ENCODE measurements at places on chromosomes 2 and 18.

DNA sequence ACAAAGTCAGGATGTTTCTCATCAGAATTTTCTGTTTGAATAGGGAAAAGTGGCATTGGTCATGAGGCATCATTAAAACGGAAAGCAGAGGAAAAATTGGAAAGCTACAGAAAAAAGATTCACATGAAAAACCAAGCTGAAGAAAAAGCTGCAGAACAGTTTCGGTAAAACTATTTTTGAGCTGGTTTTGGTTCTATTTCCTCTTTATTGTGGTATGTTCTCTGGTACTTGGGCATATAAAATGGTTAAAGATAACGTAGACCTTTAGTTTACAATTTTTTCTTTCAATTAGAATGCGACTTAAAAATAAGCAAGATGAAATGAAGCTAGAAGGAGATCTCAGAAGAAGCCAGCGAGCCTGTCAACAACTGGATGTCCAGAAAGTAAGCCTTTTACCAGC lies 7.6 kb downstream of the GPATCH11 start:
- no peak overlapping the region for H3K27ac ChIP-seq
- H3K27me3 ChIP-seq = peaks cover 1% of the 10 kb centered on the region
- peaks cover 19% of the 10 kb centered on the region for H3K36me3 ChIP-seq
- H3K4me1 ChIP-seq = no peaks in the 10 kb centered on the region

DNA sequence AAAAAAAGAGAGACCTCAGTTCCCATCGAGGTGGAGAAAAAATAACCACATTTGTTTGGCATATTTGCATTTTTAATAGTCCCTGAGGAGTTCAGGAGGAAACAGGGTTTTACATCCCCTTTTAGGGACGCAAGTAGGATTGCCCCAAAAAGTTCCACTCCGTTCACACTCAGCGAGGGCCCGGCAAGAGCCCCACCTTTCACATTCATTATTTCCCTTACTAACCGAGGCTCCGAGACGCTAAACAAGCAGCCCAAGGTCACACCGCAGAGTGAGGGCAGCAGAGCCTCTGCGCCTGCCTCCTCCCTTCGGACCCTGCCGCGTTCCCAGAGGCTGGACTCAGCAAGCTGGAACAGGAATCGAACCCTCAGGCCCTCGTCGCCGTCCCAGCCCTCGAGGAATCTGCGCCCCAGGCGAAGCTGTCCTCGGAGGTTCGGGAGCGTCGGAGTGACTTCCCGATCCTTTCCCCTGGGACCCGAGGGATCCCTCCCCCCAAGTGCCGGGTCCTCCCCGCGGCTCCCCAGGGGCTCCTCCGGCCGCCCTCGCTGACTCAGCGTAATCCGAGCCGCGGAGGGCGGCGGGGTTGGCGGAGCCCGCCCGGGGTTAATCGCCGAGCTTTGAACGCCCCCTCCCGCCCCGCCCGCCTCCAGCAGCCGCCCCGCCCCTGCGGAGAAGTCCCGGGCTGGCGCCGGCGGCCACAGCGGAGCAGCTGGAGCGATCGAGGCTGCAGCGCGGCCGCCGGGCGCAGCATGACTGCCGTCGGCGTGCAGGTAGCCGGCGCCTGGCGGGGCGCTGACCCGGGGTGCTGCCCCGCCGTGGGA lies at the start of gene TMEM37:
TMEM37 (plus strand) TSS at position 700 of the 821 bp plus-strand sequence; CDS start at position 750, 50 bp downstream.
- peak within 1 kb of the TSS; percentile 84 for H3K27ac ChIP-seq
- peak; percentile 75 for DNase-seq
- H3K36me3 ChIP-seq = peaks cover 11% of the 10 kb centered on the region
- H3K27me3 ChIP-seq = peaks cover 17% of the 10 kb centered on the region
- H3K4me1 ChIP-seq = peaks cover 63% of the 10 kb centered on the region
- H3K4me3 ChIP-seq = peak within 1 kb of the TSS; percentile 90

DNA sequence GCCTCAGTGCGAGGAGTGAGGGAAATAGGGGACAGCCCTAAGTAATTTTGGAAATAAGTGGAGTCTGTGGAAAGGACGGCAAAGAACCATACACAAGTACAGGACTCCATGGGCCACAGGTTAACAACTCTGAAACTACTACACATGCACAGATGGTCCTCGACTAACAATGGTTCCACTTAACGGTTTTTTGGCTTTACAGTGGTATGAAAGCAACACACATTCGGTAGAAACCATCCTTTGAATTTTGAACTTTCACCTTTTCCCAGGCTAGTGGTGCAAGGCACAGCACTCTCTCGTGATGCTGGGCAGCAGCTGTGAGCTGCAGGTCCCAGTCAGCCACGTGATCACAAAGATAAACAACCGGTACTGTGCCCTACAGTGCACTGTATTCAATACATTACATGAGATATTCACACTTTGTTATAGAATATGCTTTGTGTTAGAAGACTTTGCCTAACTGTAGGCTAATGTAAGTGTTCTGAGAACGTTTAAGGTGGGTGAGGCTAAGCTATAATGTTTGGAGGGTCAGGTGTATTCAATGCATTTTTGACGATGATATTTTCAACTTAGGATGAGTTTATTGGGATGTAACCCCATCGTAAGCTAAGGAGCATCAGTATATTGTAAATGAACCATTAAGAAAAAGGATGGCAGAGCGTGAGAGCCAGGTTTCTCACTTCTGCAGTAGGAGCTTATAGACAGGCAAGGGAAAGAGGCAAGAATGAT lies 44.6 kb downstream of the TBC1D8 start:
- no peak for DNase-seq
- H3K4me3 ChIP-seq = no peak overlapping the region
- H3K4me1 ChIP-seq = peaks cover 29% of the 10 kb centered on the region
- no peak overlapping the region for H3K27ac ChIP-seq

DNA sequence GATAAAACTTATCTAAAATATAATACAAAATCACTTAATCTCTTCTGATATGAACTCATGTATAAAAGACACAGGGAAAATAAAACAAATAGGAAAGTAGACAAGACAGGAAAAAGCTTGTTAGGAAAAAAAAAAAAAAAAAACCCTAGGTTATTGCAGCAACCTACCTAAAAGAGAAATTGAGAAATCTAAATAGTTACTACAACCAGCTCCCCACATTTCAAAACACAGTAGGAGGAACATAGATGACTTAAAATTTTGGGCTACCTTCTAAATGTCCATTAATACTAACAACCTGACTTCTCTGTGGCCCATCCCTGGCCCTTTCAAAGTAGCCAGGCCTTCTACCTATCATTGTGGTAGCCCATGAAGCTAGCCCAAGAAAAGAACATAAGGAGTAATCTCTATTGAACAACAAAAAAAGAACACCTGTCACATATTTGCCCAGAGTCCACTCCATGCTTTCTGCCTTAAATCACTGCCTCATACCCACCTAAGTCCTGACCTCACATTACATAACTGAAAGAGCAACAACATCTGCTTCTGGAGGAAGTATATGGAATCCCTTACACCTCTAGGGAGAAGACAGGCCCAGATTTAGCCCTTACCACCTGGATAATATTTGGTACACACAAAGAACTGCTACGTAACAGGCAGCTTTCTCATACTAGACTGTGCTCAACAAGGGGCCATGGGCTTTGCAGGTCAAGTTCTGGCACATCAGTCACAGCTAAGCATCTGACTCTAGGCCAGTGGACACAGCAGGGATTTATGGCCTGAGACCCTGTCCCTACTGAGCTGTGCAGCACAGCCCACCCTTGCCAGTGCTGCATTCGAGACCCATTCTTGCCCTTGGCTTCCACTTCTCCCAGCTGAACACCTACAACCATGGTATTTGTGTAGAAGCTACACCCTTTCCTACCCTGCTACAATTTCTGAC lies 8.5 kb downstream of the SUCLG1 start:
- peaks cover 5% of the 10 kb centered on the region for H3K36me3 ChIP-seq
- H3K27me3 ChIP-seq = no peaks in the 10 kb centered on the region
- H3K4me3 ChIP-seq = no peak overlapping the region
- peak overlapping the region; percentile 81 for H3K27ac ChIP-seq

DNA sequence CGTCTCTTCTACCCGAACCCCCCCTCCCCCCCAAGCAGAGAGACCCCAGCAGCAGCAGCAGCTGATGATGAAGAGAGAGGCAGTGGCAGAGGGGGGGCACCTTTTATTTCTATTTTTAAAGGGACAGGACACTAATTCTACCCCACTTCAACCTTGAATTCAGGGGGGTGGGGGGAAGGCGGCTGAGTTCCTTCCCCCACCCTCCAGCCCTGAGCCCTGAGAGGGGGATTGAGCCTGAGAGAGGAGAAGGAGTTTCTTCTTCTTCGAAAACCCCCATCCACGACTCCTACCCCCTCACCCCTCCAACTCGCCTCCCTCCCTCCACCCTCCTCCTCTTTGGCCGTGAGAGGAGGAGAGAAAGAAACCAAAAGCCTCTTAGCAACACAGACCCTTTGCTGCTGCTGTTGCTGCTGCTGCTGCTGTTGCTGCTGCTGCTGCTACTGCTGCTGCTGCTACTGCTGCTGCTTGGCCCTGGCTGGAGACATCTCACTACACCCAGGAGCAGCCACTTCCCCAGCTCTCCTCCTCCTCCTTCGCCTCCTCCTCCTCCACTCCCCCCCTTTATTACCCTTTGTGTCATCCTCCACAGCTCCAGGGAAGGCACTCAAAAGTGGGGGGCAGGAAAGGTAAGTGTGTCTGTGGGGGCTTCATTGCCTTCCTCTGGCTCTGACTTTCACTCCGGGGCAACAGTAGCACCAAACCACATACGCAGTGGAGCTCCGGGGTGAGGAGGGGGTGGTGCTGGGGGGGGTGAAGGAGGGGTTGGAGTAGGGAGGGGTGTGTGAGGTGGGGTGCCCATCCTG lies at the start of gene MBD5:
MBD5 (plus strand) TSS at position 33 of the 803 bp plus-strand sequence.
- no peaks in the 10 kb centered on the region for H3K36me3 ChIP-seq
- peak within 1 kb of the TSS; percentile 95 for H3K27ac ChIP-seq
- H3K4me3 ChIP-seq = peak within 1 kb of the TSS; percentile 100
- H3K4me1 ChIP-seq = peaks cover 37% of the 10 kb centered on the region
- DNase-seq = peak; percentile 46

DNA sequence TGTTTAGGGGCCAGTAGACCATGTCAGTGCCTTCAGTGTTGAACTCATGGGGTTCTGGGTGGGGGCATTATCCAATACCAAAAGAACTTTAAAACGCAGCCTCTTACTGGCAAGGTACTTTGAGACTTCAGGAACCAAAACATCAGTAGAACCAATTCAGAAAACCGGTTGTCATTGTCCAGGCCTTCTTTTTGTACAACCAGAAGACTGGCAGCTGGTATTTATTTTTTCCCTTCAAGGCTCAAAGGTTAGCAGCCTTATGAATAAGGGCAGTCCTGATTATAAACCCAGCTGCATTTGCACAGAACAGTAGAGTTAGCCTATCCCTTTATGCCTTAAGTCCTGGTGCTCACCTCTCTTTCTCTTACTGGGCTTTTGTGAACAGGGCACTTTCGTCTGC lies 113.8 kb upstream of the EML6 start:
- peaks cover 46% of the 10 kb centered on the region for H3K27me3 ChIP-seq
- H3K4me3 ChIP-seq = peak overlapping the region; percentile 66
- peaks cover 59% of the 10 kb centered on the region for H3K36me3 ChIP-seq
- DNase-seq = no peak

GRCh38 chr2:126822921-126823320 lies 75.8 kb upstream of the TEX51 start:
- peaks cover 3% of the 10 kb centered on the region for H3K4me1 ChIP-seq
- H3K27me3 ChIP-seq = no peaks in the 10 kb centered on the region
- H3K4me3 ChIP-seq = no peak overlapping the region
- no peaks in the 10 kb centered on the region for H3K36me3 ChIP-seq
- no peak for DNase-seq

DNA sequence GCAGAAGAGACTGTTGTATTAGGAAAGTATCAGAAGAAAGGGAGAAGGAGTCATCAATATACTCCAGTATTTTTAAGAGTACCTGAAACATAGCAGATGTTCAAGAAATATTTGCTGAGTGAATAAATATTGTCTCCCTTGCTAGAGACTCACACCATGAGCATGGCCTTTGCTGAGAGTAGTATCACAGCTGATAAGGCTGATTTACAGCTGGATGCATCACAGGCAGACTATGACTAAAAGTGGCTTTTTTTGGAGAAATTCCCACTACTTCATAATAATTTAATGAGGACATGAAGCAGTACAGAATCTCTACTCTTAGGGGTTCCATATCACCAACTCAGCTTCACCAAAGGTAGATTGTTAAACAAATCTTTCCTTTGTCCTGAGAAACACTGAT lies 373.3 kb downstream of the RBM43 start:
- DNase-seq = no peak
- H3K4me3 ChIP-seq = no peak overlapping the region
- H3K27ac ChIP-seq = no peak overlapping the region

- no peaks in the 10 kb centered on the region for H3K27me3 ChIP-seq
- DNase-seq = no peak
- no peak overlapping the region for H3K27ac ChIP-seq
- no peak overlapping the region for H3K4me3 ChIP-seq
- no peaks in the 10 kb centered on the region for H3K36me3 ChIP-seq
- H3K4me1 ChIP-seq = no peaks in the 10 kb centered on the region
Observed at GRCh38 chr18:61784834-61785233, 108.0 kb downstream of the RNF152 start.

DNA sequence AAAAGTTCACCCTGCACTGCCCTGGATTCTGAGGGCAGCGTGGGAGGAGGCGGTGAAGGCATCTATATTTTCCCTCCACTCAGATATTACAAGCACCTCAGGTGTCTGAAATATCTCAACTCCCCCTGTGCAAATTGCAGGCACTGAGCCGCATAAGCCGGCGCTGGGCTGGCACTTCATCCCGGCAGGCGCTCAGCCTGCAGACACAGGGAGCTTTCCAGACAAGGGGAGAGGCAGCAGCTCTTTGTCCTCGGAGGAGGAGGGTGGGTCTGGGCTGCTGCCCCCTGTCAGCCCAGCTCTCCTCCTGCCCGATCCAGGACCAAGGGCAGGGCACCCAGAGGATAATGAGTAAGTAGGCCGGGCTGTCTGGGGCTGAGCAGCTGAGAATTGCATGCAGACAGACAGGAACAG lies 189.3 kb upstream of the MYT1L start:
- no peaks in the 10 kb centered on the region for H3K36me3 ChIP-seq
- H3K27me3 ChIP-seq = peaks cover 3% of the 10 kb centered on the region
- no peak for DNase-seq
- H3K4me3 ChIP-seq = no peak overlapping the region

DNA sequence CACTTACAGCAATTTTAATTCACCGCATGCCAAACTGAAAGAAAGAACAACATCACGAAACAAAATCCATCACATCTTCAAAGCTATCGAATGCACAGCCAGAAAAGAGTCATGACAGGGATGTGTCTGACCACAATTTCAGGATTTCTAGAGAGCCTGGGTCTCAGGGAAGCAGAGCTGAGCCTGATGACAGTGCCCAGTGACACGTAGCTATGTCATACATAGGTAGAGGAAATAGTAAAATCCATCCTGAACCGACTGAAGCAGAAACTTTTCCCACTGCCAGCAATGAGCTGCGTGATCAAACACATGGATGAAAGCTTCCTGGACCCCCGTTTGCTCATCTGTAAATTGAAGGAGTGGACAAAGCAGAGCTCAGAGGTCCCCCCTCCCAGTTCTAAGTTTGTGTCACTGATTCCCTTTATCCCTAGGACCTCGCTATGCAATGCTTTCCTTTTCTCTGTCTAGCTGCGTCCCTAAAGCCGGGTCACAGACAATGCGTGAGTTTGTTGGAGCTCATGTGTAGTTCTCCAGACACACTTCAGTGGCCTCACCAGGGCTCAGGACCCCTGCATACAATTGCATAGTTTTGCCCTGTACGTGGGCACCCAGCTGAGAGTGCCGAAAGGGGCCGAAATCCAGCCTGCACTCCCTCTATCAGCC lies 37.6 kb downstream of the CCBE1 start:
- H3K27ac ChIP-seq = no peak overlapping the region
- no peaks in the 10 kb centered on the region for H3K4me1 ChIP-seq
- DNase-seq = no peak
- H3K27me3 ChIP-seq = no peaks in the 10 kb centered on the region
- H3K4me3 ChIP-seq = no peak overlapping the region
